CD4-positive, alpha-beta T cell treated with Interleukin-12 subunit alpha and Interleukin-12 subunit beta, for 1 hour (primary cell): ENCODE measurements at places on chromosomes 12 and 14.

- DNase-seq, result no peak
These were observed 157.8 kb upstream of the NUDT4 start for GRCh38 chr12:93219947-93220346.

DNA sequence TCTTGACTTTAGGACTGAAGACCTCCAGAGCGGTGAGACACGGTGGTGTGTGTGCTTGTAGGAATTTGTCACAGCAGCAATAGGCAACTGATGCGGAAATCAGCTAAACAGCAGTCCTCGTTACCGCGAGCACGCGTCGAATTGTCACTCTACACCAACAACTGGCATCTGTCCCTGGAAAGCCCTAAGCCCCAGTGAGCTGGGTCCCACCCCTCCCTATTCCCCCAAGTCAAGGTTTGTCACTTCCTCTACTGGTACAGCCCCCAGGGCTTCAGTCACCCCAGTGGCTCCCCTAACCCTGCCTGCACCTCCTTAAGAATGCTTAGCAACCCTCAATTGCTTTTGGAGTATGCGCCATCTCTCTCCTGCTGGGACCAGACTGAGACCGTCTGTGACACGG is 173.6 kb downstream of the PIWIL1 start:
- no peak for DNase-seq

- DNase-seq, result no peak
These were observed 68.4 kb upstream of the DLK1 start for GRCh38 chr14:100658181-100658886.

DNA sequence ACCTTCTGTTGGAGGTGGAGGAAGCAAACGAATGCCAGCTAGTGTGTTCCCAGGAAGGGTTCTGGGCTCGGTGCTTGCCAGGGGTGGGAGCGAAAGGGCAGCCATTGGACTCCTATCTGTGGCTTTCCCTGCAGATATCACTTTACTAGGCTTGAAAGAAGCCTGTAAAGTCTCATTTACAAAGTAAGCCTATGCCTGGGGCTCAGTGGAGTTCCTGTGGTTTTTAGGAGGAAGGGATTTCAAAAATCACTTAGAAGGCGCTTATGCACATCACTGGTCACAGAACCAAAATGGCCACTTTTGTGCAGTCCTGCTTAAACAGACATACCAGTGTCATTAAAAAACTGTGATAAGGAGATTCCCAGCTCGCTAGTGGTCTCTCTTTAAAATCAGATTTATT is 22.7 kb downstream of the CLMN start:
- DNase-seq, result no peak

GRCh38 chr12:108803428-108804105 is 53.8 kb downstream of the SSH1 start:
- DNase-seq, result peak; percentile 80

DNA sequence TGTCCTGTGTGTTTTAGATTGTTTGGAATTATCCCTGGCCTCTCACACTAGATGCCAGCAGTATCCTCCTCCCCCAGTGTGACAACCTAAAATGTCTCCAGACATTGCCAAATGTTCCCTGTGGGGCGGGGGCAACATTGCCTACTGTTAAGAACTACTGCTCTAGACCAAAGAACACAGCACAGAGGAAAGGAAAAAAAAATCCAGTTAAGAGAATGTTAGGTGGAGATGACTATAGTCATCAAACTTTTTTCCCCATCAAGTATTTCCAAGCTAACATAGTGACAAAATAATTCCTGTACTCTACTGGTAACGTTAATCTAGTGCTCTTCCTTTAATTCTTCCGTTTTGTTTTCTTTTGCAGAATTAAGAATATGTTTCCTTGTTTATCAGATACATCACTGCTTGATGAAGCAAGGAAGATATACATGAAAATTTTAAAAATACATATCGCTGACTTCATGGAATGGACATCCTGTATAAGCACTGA is 3.5 kb downstream of the CDKN1B start:
- DNase-seq, result peak; percentile 33

- DNase-seq, result no peak
These were observed 94.8 kb downstream of the SLC24A4 start for GRCh38 chr14:92417759-92418158.

DNA sequence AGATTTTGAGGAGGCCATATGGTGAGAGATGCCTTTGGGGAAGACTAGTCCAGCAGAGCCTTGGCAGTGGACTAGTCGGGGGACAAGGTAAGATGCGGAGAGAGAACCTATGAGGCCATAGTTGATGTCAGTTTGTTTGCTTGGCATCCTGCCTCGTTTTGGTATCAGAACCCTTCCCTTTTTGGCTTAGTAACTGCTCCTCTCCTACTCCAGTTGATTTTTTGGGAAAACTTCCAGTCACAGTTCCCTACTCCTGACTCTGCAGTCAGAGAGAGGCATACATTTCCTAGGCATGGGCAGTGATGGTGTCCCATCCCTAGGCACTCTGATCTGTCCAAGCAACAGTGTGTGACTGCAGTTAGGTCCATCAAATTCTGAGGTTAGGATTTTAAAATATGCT is 398.3 kb downstream of the AEBP2 start:
- DNase-seq, result no peak

DNA sequence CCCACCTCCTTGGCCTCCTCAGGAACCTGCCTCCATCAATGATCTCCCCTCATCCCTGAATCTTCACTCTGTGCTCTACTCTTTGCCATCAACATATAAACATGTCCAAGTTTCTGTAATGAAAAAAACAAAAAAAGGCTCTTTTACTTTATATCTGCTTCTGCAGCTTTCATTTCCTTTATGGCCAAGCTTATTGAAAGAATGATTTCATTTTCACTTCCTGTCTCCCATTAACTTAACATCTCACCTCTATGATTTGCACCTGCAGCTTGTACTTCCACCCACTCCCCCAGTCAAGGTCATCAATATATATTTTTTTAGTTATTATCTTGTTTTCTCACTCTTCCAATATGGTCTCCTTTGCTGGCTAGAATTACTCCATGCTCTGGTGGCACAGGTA is 15.6 kb upstream of the RNU6-7 start:
- no peak for DNase-seq

GRCh38 chr12:74847169-74847568 is 309.5 kb downstream of the ATXN7L3B start:
- DNase-seq, result no peak

DNA sequence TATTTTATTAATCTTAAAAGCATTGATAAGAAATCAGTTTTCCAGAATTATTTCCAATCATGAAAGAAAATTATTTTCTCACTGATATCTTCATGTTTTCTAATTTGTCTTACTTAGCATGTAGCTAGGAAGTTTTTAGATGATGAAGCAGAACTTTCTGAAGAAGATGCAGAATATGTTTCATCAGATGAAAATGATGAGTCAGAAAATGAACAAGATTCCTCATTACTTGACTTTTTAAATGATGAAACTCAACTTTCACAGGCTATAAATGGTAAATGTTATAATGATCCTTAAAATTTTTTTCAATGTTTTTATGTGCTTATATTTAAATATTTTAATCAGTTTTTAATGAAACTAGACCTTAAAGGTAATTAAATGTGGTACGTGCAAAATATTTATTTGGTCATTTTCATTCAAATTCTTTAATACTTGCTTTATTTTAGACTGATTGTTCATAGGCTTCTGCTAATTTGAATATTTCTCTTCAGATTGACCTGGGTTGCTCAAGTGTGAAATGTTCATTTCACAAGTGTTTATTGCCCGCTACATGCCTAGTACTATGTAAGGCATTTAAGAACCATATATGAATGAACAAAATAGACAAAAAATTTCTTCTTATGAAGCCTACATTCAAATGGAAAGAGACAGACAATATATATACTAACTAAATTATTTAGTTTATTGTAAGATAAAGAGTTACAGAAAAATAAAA is 49.5 kb downstream of the FANCM start:
- no peak for DNase-seq

DNA sequence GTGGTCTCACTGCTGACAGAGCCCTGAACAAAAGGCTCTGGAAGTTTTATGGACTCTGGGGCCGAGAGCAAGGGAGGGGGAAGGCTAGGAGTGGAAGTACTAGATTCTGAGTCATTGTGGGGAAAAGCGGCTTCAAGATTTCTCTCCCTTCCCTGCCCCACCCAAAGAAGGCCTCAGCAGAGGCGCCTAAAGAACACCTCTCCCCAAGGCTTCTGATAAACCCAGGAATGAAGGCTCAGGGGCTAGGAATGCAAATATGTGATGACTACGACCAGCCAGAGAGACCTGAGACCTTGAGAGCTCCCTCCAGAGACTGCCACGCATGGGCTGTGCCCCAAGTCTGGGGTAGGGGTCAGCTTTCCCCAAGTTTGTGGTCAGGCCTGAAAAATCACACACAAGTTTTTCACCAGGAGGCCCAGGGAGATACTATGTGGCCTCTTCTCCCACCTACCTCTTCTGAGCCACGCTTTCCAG is 130.7 kb upstream of the HIF1A start:
- no peak for DNase-seq

DNA sequence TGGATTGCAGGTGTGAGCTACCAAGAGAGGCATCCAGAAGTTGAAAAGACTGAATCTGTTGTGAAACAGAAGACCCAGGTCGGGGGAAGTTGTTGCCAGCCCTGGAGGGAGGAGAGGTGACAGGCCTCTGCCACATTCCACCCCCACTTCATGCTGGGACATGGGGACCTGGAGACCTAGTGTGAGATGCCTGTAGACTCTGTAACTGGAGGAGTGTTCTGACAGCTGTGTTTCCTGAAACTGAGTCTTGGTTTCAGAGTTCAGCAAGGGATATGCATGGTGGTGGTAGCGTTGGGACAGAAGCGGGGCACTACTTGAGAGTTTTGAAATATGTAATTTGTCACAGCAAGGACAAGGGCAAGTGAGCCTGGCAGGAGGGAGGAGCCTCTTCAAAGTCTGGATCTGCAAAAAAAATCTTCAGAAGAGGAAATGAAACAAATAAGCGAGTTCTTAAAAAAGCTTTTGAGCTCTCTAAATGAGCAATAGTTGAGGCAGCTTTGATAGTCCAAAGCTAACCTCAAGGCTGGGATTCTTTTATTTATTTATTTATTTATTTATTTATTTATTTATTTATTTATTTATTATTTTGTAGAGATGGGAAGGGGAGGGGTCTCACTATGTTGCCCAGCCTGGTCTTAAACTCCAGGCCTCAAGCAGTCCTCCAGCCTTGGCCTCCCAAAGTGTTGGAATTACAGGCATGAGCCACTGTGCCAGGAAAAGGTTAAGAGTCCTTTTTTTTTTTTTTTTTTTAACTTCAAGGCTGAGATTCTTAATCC is 58.9 kb upstream of the EEA1 start:
- peak; percentile 4 for DNase-seq

GRCh38 chr12:128551266-128551665 is 272.5 kb downstream of the SLC15A4 start:
- no peak for DNase-seq

DNA sequence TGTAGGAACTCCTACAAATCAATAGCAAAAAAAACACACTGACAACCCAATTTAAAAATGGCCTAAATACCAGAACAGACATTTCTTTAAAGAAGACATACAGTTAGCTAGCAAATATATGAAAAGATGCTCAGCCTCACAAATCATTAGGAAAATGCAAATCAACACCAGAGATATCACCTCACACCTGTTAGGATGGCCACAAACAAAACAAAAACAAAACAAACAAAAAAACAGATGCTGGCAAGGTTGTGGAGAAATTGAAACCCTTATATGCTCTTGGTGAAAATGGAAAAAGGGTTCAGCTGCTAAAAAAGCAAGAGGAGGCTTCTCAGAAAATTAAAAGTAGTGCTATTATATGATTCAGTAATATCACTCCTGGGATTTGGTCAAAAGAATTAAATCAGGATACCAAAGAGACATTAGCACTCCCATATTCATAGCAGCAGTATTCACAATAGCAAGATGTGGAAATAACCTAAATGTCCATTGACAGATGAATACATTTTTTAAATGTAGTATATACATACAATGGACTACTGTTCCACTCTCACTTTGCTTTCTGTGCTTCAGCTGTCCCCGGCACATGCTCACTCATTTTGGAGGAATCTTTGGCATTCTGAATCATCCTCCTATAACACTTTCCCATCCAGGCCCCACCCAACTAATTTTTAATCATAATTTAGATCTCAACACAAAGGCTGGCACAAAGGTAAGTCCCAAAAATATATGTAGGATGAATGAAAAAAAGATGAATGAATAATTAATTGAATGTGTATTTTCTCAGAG is 99.1 kb downstream of the SYT1 start:
- no peak for DNase-seq

- DNase-seq, result no peak
These were observed 22.4 kb downstream of the MAGOHB start for GRCh38 chr12:10590966-10591365.

GRCh38 chr12:115752913-115753726 is 524.4 kb downstream of the MED13L start:
- DNase-seq, result no peak

GRCh38 chr14:36981832-36982529 is 190.4 kb downstream of the SLC25A21 start:
- no peak for DNase-seq

DNA sequence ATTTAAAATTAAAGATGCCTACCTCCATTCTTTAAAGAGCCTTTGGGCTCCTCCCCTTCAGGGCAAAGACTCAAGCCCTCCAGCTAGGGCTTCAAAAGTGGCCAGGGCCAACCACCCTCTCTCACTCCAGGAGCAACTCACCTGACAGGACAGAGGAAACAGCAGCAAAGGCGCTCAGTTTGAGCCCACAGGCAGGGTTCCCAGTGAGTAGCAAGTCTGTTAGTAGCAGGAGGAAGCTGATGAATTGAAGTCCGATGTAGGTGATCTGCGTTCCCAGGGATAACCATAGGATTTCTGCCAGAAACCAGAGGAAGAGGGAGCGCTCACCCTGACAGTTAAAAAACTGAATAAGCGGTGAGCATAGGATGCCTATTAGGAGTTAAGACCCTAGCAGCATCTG is 15.7 kb downstream of the GSG1 start:
- DNase-seq, result no peak

GRCh38 chr12:122072031-122072970 is 6.3 kb upstream of the MLXIP start:
- DNase-seq, result no peak
